Urothelium cell line (cell line): ENCODE measurements at places on chromosomes 2 and 18.

DNA sequence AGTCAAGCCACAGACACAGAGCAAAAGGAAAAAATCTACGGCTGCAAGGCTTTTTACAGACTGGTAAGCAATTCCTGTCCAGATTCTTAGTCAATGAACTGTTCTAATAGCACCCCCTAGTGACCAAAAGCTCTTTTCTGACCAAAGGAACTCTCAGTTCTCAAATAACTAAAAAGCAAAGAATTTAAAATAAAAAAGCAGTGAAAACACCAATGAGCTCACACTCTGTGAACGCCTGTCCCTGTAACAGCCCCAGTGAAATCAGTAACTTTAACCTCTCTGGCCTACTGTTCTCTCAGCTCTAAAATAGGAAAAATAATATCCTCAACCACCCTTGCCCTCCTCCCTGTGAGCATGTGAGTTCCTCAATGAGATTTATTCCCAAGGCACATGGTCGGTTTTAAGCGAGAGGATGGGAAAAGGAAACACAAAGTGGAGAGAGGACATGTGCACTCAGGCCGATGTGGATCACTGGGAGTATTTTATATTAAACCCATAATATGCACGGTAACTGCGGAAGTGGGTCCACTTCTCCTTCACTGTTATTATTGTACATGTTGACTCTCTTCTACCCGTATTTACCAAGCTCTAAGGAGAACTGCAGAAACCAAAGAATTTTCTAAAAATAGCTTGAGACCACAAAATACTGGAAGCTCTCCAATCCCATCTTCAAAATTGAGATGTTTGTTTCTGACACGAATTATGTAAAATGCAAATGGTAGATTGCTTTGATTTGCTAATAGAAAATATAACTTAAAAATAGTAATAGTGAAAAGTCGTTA is 128.5 kb downstream of the STK39 start:
- peak; percentile 45 for DNase-seq

DNA sequence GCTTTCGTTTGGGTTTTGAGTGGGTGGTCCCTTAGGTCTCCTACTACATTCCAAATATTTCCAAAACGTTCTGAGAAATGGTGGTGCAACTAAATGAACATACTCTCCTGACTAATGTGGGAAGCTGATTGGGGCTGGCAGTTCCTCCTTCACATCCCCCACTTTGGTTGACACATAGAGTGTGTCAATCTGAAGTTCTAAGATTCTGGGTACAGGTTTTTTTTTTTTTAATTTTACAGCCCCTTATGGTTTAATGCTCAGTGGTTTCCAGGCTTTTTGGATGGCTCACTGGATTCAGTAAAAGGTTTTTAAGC is 58.4 kb upstream of the ITGB6 start:
- DNase-seq = no peak

DNA sequence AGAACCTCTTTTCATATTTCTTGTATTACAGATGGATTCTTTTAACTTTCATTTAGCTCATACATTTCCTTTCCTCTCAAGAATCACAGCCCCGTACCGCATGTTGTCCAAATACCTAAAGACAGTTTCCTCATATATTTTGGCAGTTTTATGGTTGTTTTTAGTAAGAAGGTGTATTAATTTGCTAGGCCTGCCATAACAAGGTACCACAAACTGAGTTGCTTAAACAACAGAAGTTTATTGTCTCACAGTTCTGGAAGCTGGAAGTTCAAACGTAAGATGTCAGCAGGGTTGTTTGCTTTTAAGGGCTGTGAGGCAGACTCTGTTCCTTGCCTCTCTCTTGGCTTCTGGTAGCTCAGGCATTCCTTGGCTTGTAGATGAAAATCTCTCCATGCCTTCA is 343.2 kb upstream of the TNP1 start:
- no peak for DNase-seq

DNA sequence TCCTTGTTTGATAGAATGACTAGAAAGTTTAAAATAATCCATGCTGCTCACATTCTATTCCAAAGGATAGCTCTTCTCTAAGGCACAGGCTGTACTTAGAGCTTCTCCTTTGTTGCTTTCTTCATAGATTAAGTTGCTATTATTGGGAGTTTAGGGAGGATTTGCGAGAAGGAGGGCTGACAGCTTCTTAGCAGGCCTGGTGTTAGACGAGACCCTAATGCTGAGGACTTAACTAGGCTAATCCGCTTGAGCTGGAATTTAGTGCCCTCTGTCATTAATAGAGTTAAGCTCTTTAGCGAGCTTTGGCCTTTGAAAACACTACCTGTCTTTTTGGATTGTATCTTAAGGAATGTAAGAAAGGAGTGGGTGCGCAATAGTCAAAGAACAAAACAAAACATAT is 81.3 kb downstream of the MOGAT1 start:
- no peak for DNase-seq

DNA sequence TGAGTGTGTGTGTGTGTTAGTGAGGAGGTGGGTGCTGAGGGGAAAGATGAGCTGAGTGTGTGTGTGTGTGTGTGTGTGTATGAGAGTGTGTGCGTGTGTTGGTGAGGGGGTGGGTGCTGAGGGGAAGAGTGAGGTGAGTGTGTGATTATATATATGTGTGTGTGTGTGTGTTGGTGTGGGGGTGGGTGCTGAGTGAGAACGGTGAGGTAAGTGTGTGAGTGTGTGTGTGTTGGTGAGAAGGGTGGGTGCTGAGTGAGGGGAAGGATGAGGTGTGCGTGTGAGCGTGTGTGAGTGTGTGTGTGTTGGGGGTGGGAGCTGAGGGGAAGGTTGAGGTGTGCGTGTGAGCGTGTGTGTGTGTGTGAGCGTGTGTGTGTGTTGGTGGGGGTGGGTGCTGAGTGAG is 322.0 kb upstream of the NT5C1B start:
- no peak for DNase-seq
